ENCODE measurements at places on chromosomes 13 and 19.

GRCh38 chr19:29812080-29812880 lies 489 bp downstream of the CCNE1 start:
- no peak for DNase-seq

GRCh38 chr13:80560609-80561008 lies 219.7 kb upstream of the SPRY2 start:
- no peak for DNase-seq

GRCh38 chr13:45278096-45278645 lies 62.8 kb downstream of the TPT1 start:
- no peak for DNase-seq

DNA sequence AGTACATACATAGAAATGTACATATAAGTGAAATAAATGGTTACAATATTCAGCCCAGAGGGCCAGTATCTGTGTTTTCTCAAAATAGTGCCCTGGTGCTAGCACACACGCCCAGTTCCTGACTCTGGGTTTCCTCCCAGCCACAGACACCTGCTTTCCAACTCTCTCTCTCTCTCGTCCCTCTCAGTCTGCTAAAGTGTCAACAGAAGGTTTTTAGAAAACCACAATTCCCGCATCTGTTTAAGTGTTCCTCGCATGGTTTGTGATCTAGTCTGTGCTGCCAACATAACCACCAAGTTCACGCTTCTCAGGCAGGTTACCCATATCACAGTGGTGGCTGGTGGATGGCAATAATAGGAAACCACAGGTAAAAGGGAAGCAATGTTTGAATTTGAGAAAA lies 17.8 kb upstream of the UPF3A start:
- DNase-seq, result no peak

DNA sequence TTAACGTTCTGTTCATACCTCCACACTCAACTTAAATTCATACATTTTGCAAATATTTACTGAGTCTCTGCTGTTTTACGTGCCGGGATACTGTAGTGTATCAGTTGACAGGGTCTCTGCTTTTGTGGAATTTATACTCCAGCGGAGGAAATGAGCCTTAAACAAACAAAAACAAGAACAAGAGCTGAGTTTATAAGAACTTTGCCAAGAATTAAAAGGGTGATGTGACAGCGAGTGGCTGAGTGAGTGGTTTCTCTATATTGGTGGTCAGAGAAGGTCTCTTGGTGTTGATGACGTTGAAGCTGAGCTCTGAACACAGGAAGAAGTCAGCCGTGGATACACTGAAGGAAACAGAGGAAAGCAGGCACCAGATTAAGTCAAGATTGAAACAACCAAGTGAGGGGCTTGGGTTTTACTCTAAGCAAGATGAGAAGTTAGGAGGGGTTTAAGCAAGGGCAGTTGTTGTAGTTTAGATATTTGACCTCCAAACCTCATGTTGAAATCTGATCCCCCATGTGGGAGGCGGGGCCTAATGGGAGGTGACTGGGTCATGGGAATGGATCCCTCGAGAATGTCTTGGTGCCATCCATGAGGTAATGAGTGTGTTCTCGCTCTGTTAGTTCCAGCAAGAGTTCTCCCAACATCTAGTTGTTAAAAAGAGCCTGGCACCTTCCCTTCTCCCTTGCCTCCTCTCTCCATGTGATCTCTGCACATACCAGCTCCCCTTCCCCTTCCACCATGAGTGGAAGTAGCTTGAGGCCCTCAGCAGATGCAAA lies 248.3 kb downstream of the DCLK1 start:
- DNase-seq, result no peak

DNA sequence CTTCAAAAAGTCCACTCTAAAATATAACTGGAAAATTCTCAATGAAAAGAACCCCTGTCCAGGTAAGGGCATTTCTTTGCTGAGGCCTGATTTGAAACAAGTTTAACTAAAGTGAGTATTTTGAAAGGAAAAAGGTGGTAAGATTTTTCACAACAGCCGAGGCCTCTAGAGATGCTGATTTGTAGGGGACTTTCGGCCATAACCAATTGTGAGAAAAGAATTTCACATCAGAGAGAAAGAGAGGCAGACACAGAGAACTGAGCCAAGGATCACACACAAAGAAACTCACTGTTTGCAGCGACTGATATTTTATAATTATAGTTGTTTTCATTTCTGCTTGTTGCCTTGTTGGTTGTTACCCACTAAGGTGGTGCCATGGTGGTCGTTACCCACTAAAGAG lies 24.4 kb downstream of the MBD3L2B start:
- DNase-seq, result no peak

DNA sequence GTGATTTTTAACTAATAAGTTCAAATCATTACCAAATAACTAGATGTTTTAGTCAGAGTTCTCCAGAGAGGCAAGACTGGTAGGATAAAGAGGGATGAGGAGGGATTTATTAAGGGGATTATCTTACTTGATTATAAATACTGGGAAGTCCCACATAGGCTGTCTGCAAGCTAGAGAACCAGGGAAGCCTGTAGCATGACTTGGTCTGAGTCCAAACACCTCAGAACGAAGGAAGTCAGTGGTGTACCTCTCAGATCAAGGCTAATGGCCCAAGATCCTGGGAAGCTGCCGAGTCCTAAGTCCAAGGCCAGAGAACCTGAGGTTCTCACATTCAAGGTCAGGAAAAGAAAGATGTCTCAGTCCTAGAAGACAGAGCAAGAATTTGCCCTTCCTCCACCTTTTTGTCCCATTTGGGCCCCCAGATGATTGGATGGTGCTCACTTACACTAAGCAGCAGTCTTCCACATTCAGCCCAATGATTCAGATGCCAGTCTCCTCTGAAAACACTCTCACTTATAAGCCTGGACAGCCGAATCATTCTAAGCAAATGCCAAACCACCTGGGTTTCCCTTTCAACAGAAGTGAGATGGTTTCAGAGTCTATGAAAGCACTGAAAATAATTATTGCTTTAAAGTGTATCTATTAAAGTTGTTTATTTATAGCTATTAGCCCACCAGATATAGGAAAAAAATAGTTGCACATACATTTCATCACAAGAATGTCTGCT lies 1599.2 kb downstream of the OLFM4 start:
- no peak for DNase-seq

GRCh38 chr13:30006246-30006645 lies 155.8 kb upstream of the UBL3 start:
- no peak for DNase-seq

- no peak for DNase-seq
Measured at GRCh38 chr19:45501730-45502014, 3.4 kb downstream of the PPM1N start.

DNA sequence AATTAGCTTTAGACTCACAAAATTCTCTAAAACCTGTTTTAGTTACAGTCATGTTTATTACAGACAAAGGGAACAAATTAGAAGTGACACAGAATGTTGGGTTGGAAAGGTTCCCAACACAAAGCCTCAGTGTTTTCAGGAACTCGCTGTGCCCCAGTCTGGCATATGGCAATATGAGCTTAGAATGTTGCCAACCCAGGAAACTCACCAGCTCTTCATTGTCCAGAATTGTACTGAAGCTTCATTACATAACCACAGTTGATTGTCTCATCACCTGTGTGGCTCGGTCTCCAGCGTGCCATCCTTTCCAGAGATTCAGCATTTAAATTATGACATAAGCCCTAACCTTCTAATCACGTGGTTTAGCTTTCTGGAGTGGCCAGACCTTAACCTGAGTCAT lies 19.1 kb downstream of the ZNF264 start:
- no peak for DNase-seq

DNA sequence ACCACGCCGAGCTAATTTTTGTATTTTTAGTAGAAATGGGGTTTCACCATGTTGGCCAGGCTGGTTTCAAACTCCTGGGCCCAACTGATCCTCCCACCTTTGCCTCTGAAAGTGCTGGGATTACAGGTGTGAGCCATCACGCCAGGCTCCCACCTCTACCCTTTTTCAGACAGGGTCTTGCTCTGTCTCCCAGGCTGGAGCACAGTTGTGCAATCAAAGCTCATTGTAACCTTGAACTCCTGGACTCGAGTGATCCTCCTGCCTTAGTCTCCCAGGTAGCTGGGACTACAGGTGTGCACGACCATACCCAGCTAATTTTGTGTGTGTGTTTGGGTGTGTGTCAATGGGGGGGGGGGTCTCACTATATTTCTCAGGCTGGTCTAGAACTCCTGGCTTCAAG lies 1.7 kb downstream of the RASGRP4 start:
- DNase-seq, result no peak

GRCh38 chr13:98459171-98459681 lies 117.7 kb downstream of the STK24 start:
- DNase-seq, result no peak

DNA sequence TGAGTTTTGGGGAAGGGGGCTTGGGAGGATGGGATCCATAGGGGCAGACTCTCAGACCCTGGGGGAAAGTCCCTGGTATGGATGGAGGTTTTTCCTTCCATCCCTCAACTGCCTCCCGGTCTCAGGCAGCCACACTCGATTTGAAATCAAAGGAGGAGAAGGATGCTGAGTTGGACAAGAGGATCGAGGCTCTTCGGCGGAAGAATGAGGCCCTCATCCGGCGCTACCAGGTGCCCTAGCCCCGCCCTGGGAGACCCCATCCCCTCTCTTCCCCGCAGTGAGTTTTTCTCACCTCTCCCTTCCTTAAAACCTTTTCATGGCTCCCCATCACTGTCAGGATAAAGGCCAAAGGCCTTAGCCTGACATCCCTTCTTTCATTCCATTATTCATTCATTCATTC lies 2.1 kb downstream of the CCDC9 start:
- no peak for DNase-seq

GRCh38 chr13:113083402-113084061 lies 22.1 kb upstream of the F7 start:
- peak; percentile 74 for DNase-seq

DNA sequence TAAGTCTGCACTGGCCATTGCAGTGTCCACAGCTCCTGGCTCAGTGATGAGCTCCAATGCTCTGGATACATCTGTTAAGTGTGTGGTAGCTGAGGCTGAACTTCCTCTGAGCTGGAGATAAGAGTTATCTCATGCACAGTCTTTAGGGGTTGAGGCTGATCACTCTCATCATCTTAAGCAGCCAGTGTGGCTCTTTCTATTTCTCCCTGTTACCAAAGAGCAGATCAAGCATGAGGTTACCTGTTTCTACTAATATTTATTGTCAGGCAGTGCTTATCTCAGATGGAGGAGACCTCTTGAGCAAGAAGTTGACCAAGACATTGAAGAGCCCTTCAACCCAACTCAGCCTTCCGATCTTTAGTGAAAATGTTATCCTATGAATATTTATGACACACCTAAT lies 6.6 kb upstream of the OR10H2 start:
- no peak for DNase-seq

- no peak for DNase-seq
Measured at GRCh38 chr19:54436628-54437252, 12.3 kb upstream of the LENG8 start.

GRCh38 chr19:6141217-6141616 lies 5.8 kb downstream of the ACSBG2 start:
- DNase-seq, result no peak

DNA sequence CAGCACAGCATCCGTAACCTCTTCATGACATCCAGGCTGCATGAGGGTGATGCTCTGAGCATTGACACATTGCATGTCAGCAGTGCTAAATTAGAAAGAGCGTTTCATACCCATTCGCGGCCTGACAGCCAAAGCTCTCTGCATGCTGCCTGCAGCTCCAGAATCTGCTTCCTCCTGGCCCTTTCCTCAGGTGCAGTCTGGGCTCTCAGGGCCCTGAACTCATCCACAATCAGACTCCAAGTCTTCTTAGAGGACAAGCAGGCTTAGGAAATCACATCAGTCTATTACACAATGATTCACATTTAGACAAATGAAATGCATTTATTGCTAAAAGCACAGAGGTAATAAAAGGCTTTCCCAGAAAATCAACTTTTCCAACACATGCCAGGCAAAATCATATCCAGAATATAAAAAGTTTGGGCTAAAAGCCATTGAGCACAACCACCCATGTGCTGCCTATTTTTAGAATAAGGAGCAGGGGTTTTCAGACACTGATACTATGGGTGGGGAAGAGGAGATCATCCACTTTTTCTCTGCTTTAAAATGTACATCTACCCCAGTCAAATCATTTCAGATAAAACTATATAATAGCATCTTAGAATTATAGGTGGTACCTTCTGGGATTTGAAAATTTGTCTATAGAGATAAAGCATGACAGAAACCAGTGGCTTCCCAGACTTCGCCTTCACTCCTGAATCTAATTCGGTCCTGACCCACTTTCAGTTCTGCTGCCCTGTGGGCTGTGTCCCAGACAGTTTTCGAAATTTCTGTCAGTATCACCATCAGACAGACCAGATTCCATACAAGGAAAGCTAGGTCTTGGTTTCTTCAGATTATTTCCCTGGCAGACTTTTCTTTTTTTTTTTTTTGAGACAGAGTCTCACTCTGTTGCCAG lies 109.3 kb downstream of the COL4A2 start:
- DNase-seq, result peak; percentile 77

- DNase-seq, result no peak
Measured at GRCh38 chr13:36817996-36818803, 822 bp upstream of the RFXAP start.
